DMS79 (cell line): ENCODE measurements at places on chromosomes 6 and 20.

DNA sequence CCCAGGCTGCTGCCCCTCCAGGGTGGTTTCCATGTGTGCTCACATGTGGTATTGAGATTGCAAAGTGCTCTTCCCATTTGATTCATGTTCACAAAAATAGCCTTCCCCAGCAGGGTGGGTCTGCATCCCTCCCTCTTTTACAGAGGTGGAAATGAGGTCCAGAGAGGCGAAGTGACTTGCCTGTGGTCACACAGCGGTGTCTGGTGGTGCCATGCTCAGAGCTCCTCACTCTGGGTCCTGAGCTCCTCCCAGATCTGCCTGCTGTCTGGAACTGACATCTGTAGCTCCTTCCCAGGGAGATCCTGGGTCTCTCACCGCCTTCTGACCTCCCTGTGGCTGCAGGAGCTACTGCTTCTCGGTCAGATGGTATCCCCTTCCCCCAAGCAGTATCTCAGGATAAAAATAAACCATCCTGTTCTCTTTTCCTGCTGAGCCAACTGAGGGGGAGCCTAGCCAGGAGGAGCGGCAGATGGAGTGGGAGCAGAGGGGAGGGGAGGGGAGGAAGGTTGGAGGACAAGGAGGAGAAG, 11.9 kb downstream of the CD40 start:
- peak; percentile 42 for DNase-seq

GRCh38 chr20:12927489-12927888, 81.3 kb upstream of the SPTLC3 start:
- no peak for DNase-seq

- no peak for DNase-seq
Measured at GRCh38 chr6:16403831-16404230, 165.4 kb downstream of the GMPR start.

- no peak for DNase-seq
Measured at GRCh38 chr6:130513770-130514169, 148.0 kb downstream of the TMEM200A start.

DNA sequence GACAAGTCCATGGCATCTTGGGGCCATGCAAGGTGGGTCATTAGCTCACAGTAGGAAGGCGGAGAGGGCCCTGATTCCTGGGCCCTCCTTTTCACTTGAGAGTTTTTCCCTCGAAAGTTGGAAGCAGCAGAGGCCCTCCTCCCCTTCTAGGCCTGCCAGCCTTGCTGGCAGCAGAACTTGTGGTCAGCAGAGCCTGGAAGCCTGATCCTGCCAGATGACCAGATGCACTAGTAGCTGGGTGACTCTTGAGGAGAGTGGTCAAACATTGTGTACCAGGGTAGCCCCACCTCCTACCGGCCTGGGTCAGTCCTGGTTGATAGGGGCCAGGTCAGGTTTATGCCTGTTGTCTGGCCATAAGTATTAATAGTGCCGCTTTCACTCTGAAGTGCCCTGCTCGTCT, 3.8 kb upstream of the HMGA1 start:
- no peak for DNase-seq

- no peak for DNase-seq
Measured at GRCh38 chr6:136523196-136523595, 27.0 kb downstream of the MAP7 start.

GRCh38 chr6:74720923-74721322, 484.9 kb downstream of the COL12A1 start:
- DNase-seq, result no peak

DNA sequence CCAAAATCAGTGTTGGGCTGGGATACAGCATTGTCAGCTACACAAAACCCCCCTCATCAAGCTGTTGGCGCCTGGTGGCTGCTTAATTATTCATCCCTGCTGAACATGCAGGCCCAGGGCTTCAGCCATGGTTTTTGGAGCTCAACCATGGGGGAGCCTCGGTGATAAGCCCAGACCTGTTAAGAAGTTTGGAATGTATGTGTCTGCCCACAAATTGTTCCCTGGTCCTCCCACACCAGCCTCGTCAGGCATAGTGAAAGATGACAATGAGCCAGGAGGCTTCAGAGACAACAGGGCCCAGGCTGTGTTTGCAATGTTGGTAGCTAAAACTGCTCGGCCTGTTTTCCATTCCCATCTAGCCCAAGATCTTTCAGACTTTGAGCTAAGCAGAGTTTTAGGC, 34.8 kb upstream of the SIRPA start:
- DNase-seq, result no peak

DNA sequence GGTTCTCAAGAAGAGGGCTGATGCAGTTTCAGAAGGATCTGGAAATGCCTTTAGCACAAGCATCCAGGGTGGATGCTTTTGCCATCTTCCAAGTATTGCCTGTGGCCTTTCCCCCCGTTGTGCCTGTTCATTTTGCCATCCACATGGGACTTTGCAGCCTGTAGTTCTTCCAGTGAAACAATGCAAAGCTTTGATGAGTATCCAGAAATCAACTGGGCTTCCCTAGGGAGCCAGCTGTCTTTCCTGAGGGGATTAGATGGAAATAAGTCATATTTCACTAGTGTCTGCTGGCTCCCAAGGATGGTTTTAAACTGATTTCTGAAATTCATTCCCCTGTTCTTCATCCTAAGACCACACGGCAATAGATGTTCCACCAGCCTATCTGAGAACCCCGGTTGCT, 63.3 kb downstream of the CAP2 start:
- DNase-seq, result no peak

- no peak for DNase-seq
Measured at GRCh38 chr6:164531736-164532135, 777.7 kb downstream of the C6orf118 start.

DNA sequence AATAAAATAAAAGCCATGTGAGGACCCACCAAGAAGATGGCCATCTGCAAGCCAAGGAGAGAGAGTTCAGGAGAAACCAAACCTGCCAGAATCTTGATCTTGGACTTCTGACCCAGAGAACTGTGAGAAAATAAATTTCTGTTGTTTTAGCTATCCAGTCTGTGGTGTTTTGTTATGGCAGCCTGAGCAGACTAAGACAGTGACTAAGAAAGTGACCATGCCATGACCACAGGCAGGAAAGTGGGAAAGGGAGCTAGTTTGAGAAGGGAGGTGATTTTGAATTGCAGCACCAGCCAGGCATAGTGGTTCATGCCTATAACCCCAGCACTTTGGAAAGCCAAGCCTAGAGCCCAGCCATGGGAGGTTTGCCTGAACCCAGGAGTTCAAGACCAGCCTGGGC, 21.9 kb upstream of the C6orf62 start:
- DNase-seq, result no peak

DNA sequence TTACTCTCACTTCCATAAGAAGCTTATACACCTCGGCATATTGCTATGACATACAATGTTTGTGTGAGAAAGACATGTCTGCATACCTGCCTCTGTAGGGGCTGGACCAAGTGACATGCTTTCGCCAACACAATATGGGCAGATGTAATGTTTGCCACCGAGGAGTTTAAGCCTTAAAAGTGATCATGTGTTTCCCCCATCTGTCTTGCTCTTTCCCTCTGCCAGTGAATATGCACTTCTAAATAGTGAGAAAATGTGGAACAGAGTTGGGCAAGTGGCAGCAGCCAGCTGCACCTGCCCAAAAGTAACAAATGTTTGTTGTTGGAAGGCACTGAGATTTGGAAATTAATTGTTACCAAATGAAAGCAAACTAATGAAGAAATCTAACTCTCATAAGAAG, 274.8 kb upstream of the BTBD3 start:
- DNase-seq, result no peak

DNA sequence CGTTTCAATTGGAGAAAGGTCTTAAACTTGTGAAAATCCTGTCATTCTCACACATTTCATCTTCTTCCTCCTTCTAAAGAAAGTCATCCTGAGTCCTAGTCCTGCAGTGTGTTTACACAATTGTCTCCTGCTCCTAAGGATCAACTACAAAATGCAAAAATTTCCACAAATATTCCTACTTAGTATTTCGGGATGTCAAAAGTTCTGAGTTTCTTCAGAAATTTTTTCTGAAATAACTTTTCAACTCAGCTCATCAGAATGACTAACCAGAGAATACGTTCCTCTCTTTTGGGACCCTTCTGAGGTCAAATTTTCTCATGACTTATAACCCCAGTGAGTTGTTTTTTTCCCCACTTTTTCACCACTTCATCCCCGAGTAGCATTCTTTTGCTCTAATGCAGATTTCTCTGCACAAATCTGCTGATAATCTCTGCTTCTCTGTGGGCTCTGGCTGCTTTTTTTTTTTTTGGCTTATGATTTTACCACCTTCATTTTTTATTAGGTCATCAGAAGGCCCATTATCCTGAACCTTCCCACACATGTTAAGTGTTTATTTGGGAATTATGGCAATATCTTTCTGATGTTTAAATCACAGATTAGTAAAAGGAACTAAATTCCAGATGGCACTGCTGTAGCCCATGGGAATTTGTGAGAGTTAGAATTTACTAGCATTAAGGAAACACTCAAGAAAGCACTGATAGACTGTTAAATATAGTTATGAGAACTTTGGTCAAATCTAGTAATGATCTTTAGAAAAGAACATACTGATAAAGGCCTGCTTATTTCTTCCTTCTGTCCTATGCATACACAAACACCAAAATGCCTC, 41.4 kb downstream of the MAP3K5 start:
- DNase-seq, result no peak

- peak; percentile 19 for DNase-seq
Measured at GRCh38 chr20:32091888-32092346, 17.6 kb upstream of the TM9SF4 start.
